NCI-H1048 (cell line): ENCODE measurements at places on chromosomes 3 and 15.

DNA sequence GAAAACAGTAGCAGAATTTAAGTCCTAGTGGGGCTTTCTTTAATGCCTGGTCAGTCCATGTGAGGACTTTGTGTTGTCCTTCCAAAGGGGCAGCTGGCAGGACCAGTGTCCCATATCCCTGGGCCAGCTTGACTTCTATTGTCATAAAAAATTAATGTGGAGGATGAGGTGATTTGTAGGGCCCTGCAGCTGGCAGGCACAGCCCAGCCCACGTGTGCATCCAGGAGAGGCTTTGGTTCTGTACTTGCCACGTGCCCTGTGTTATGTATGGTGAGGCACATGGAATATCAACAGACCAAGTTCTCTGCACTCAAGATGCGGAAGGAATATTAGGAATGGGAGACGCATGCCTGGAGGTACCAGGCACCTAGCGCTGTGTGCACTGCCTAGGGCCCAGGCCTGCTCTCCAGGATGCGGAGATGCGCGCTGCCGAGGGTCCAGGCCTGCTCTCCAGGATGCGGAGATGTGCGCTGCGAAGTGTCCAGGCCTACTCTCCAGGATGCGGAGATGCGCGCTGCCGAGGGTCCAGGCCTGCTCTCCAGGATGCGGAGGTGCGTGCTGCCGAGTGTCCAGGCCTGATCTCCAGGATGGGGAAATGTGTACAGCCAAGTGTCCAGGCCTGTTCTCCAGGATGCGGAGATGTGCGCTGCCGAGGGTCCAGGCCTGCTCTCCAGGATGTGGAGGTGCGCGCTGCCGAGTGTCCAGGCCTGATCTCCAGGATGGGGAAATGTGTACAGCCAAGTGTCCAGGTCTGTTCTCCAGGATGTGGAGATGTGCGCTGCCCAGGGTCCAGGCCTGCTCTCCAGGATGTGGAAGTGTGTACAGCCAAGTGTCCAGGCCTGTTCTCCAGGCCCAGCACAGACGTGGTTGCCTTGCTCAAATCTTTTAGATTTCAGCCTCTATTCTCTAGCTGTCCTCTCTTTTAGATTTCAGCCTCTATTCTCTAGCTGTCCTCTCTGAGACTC, 183.3 kb upstream of the ROPN1 start:
- DNase-seq: no peak

DNA sequence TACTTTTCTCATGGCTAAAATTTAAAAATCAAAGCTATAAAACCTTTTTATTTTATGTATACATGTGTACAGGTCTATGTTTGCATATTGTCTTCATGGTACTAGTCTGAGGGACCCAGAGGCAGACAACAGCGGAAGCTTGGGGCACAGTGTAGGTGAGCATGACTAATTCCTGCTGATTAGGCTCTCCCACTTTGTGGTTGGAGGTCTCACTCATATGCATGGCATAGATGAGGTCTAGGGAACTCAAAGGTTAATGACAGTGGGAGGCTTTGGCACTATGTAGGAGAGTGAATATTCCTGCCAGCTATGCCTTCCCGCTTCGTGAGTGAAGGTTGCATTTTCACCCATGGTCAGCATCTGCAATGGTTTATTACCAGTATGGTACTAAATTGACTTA, 47.5 kb upstream of the AADACL2 start:
- no peak for DNase-seq

- DNase-seq: no peak
Measured at GRCh38 chr15:64774629-64775493, 528 bp downstream of the RBPMS2 start.

DNA sequence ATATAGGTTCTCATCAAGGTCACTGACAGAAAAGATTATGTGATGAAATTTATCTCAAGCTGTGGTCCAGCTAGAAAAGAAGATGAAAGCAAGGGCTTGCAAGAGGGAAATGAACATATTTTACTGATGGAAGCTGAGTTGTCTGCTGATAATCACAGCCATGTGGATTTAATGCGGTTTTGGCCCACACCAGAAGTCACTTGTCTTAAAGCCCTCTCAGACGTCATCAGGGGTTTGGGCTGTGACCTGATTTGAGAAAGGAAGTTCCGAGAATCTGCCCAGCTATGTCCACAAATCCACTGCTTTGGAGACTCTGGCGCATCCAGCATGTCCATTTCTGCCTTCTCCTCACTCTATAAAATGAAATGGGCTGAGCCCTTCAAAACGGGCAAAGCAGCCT, 278.4 kb downstream of the SUCLG2 start:
- DNase-seq: no peak

DNA sequence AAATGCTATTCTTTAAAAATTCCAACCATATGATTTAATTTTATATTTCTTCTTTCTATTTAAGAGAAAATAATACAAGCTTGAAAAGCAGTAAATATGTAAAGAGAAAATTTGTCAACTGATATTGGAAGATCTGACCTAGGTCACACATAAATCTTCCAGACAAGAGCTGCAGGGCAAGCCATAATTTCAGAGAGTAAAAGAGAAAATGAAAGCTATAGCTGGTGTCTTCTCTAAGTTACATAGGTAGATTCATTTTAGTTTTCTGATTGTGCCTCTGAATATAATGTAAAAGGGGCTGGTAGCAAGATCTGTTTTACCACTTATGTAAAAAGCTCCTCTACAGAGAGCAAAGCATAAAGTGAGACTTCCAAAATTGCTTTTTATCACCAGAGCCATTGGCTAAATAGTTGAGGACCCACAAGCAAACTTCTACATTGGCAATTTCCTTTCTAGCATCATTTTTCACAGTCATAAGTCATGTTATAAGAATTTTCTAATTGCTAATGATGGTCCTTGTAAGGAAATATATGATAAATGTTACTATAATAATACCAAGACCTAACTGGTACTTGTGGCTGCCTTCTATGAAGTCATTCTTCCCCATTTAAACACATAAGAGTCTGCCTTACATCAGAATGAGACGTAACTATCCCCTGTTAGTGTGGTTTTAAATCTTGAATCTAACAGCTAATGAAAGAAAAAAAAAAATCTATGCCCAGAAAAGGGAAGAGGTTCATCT, 80.8 kb upstream of the SKOR1 start:
- DNase-seq: no peak

- no peak for DNase-seq
Measured at GRCh38 chr15:52137432-52138357, 25.1 kb upstream of the BCL2L10 start.

- no peak for DNase-seq
Measured at GRCh38 chr3:122580470-122580869, 3.0 kb downstream of the PARP15 start.

DNA sequence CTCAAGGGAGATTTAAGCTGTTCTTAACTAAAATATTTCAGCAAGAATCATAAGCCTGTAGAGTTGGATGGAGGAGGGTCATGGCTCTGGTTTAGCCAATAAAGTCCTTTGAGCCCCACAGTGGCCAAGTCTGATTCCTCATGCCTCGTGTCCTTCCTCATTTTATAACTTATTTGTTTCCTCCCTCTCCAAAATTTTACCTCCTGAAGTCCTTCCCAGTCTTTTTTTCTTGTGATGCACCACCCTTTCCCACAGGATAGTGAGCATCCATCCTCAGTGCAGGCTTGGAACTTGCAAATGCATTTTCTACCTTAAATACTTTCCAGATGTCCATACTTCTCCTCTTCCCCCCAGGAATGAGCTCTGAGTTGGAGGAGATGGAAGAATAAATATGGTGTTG, 162.7 kb upstream of the AGTR1 start:
- no peak for DNase-seq

DNA sequence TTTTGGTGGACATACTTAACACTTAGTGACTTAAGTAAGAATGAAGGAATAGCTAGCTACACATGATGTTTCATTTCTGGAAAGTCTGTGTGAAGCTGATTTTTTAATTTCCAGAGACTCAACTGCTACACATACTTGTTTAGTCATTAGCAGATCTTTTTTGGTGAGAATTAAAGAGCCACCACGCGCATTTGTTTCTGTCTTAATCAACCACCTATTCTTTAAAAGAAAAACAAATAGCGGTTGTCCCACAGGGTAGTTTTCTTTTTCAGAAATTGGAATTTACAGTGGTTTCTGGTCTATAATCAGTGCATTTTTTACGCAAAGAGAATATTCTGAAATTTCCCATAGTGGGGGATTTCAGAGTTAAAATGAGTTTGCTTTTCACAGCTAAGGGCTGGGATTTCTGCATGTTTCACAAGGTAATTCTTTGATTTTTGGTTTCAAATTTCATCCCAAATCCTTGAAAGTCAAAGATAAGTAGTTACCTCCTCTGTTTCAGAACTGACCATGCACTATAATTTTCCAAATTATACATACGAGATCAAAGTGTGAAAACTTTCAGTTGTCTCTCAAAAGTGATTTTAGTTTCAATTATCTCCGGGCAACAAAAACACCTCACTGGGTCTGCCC, 631.0 kb upstream of the GRM7 start:
- DNase-seq: no peak

- DNase-seq: no peak
Measured at GRCh38 chr3:104514371-104514770, 852.3 kb upstream of the ALCAM start.

DNA sequence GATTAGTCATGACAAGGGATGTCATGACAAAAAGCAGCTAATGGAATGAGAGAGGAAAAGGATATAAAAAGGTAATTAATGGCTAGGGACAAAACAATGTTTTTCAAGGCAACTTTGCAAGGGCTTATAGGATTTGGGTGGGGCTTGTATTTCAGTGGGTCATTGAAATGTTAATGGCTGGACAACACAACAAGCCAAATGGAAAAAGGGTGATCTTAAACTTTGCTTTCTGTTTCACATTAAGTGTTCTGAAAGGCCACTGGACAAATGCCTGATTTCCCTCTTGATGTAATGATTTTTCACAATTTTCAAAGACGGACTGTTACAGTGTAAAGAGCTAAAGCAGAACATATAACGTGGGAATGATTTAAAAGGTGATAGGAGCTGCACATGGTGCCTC, 345.0 kb downstream of the TUSC7 start:
- no peak for DNase-seq

GRCh38 chr3:133568294-133569014, 5.0 kb upstream of the CDV3 start:
- no peak for DNase-seq

DNA sequence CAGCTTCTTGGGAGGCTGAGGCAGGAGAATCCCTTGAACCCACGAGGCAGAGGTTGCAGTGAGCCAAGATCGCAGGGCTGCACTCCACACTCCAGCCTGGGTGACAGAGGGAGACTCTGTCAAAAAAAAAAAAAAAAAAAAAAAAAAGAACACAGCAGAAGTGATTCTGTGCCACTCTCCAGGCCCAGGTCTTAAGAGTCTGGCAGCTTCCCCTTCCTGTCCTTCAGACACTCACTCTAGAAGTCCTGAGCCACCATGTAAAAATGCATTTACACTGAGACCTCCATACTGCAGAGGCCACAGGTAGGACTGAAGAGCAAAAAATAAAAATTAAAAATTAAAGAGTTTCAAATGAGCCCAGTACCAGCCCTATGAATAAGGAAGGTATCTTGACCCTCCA, 11.8 kb upstream of the CDV3 start:
- DNase-seq: no peak

DNA sequence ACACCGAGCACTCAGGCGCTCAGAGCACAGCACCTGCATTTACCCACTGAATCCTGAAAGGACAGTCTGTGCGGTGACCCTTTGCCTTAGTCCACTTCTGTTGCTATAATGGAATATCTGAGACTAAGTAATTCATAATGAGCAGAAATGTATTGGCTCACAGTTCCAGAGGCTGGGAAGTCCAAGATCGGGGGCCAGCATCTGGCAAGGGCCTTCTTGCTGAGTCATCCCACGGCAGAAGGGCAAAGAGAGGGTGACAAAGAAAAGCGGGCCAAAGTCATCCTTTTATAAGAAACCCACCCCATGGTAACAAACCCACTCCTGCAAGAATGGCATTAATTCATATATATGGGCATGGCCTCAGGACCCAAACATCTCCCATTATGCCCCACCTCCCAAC, 27.7 kb downstream of the POC1A start:
- DNase-seq: no peak

DNA sequence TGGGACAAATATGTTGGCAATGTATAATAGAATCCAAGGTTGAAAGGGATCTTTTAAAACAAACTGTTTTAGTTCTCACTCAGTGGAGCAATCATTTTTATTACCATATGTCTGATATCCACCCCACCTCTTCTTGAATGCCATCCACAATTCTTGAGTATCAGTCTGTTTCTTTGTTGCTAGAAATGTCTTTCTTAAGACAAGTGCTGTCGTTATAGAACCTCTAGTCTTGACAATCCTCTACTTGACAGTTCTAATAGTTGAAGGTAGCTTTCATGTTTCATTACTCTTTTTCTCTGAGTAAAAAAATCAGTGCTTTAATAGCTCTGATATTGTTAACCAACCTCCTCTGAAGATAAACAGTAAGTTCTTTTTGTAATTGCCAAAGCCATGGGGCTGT, 737.9 kb downstream of the MECOM start:
- DNase-seq: no peak

GRCh38 chr15:77187751-77188464, 117.0 kb upstream of the TSPAN3 start:
- no peak for DNase-seq

DNA sequence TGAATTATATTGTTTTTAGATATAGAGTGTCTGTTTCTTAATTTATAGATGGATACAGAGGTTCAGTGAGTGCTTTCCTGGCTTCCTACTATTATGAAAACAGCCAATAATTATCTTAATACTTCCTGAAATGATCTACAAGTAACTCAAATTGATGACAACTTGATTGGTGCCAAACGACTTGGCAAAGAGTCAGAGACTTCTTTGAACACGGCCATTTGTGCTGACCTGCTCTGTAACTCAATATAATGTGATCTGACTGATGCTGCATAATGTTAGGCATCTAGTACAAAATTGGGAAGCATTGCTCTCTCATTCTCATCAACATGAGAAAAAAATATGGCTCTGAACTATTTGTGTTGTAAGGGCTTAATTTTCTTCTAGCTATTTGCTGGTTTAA, 193.9 kb downstream of the DIPK2A start:
- no peak for DNase-seq

DNA sequence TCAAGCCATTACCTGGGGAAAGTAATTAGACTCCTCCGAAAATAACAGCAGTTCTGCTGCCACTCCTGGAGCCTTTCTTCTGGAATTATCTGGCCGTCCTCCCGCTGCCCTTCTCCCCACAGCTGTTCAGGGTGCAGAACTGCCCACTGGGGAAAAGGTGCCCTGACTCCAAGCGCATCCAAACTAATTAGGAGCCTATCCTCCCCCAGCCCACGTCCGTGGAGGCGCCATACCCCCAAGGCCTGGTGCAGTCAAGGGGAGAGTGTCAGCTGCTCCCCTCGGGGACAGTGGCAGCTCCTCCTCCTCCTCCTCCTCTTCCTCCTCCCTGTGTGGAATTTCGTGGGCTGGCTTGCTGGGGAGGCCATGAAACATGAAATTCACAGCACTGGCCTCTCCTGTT, 177.2 kb downstream of the XXYLT1 start:
- no peak for DNase-seq
